Activated naive CD8-positive, alpha-beta T cell treated with anti-CD3 and anti-CD28 coated beads, Interleukin-2, amount 10 ng/mL, durations not matched to agents 7 days and 5 days (primary cell): ENCODE measurements at places on chromosomes 16 and 17. TPM values are rescaled to one million over a fixed set of nuclear protein-coding genes. Genes with fewer than 3 reads are reported as not detected.

CORO6 gene
- total RNA-seq = 8.2 TPM

CEP295NL gene
- total RNA-seq = not detected

CTRL gene
- total RNA-seq = 7.2 TPM

GRCh38 chr16:77402672-77403071 lies 32.2 kb downstream of the ADAMTS18 start:
- peaks cover 8% of the 10 kb centered on the region for H3K27me3 ChIP-seq
- H3K4me1 ChIP-seq = no peaks in the 10 kb centered on the region
- DNase-seq = no peak

GRCh38 chr16:27853651-27854050 lies 209.9 kb downstream of the GSG1L start:
- no peak overlapping the region for H3K27ac ChIP-seq
- H3K4me1 ChIP-seq = no peaks in the 10 kb centered on the region
- peaks cover 27% of the 10 kb centered on the region for H3K27me3 ChIP-seq
- no peak for DNase-seq
- no peaks in the 10 kb centered on the region for H3K36me3 ChIP-seq
- no peak overlapping the region for H3K4me3 ChIP-seq

DNA sequence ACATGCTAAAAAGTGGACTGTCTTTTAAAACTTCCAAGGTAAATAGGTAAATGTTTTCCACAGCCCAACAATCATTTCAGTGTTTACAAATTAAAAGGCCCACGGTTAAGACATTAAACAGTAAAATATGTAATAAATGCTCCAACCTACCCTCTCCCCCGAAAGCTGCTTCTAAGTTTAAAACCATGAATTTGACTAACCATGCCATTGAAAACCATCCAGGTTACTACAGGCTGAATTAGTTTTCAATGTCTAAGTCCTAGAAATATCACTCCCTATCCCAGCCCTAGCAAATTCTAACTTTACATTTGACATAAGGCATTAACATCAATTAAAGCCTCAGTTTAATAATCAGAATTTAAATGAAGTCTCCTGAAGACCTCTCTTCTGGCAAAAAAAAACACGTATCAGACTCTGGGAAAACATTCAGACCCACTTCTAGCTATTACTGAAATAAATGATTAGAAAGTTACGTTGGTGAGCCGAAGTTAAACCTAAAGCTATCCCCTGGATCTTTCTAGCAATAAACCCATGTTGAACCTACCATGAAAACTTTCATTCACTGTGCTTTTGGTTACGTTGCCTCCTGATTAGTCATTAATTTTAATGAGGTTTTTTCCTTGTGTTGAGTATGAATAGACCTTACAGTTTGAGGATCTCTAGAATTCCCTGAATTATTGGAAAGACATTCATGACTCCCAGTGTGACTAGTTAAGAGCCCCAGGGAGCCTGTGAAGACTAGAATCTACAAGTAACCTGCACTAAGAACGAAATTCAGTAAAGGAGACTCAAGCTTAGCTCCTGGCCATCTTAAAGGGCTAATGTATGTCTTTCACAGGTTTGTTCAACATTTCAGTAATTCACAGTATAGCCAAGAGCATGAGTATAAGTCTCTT lies 1.7 kb upstream of the POLG2 start:
- no peaks in the 10 kb centered on the region for H3K27me3 ChIP-seq
- peaks cover 70% of the 10 kb centered on the region for H3K4me1 ChIP-seq
- peak overlapping the region; percentile 17 for H3K27ac ChIP-seq

GRCh38 chr17:74599023-74599399 lies 6.9 kb upstream of the CD300LD start:
- peaks cover 44% of the 10 kb centered on the region for H3K27me3 ChIP-seq
- DNase-seq = no peak
- H3K4me3 ChIP-seq = peak overlapping the region; percentile 46
- H3K4me1 ChIP-seq = peaks cover 29% of the 10 kb centered on the region
